ENCODE measurements at places on chromosomes 1 and 21.
A peak's percentile ranks its signal among the peaks of the same experiment; 100 is the strongest.

DNA sequence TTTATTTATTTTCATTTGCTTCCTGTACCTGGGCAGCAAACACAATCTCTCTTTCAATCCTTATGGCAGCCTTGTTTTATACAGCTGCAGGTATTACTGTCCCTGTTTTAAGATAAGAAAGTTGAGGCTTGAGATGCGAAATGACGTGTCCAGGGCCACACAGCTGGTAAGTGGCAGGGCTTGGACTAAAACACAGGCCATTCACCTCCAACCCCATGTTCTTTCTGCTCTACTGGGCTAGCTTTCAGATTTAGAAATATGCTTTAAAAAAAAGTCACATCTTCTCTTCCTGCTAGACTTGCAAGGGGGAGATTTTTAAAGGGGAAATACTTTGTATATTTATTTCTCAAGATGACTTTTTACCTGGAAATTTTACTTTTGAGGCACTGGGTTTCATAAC lies 62.8 kb downstream of the CNST start:
- DNase-seq, result peak; percentile 73

DNA sequence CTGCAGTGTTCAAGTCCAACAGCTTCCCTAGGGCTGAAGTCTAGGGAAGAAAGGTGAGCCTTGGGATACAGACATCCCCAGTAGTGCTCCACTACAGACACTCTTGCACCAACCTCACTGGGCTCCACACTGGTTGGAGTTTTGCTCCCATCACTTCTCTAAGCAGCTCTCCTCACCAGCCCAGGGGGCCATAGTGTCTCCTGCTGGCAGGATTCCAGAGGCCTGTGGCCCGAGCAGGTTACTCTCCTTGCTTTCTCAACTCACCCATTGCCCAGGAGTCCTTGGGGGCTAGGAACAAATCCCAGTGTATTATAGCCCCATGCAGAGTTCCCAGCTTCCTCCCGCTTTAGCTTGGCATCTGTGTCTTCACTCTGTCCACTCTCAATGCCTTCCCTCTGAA lies 52.8 kb downstream of the IFI44 start:
- DNase-seq, result no peak

- DNase-seq, result no peak
Measured at GRCh38 chr21:38691631-38692030, 114.1 kb upstream of the ETS2 start.

GRCh38 chr1:51946300-51946699 lies 44.2 kb downstream of the RAB3B start:
- DNase-seq, result no peak

DNA sequence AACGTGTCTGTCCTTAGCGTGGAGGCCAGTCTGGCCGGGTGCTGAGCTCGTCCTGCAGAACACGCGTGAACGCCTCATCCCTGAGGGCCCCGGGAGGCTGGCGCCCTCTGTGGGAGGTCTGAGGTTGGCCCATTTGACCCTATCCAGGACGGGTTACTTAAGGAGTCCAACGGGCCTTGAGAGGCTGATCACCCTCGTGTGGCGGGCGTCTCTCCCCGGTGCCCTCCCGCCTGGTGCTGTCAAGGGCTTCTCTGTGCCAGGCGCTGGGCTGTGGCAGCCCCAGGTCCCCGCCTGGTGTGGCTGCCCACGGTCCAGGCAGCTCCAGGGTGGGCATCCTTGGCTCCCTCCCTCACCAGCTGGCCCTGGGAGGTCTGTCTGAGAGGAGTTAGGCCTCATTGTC lies 9.7 kb downstream of the SKI start:
- no peak for DNase-seq

GRCh38 chr1:23546897-23547584 lies 12.3 kb downstream of the ID3 start:
- no peak for DNase-seq

DNA sequence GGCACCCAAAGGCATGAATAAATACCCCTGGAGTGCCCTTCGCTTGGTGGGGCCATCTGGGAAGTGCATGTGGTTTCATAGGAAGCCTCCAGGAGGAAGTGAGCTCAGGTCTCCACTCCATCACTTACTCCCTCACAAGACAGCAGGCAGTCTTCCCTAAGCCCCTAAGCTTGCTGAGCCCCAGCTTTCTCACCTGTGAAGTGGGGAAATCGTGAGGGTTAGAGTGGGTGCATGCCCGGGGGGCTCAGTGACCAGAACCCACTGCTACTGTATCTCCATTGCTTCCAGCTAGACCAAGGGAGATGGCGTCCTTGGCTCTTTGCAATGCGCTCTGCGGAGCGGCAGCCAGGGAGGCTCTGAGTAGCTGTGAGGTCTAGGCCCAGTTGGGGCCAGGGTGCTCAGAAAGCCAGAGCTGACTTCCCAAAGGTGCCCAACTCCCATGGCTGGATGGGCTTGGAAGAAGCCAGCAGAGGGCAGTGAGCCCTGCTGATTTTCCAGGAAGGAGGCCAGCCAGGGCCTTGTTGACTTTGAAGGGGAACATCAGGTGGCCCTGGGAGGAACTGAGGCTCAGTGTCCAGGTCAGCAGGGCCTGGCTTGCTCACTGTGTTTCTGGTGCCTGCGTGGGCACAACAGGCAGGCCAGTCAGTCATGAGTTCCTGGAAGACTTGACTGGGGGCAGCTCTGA lies 27.3 kb downstream of the CDCP2 start:
- DNase-seq, result no peak

- no peak for DNase-seq
Measured at GRCh38 chr1:95287825-95288224, 53.8 kb downstream of the RWDD3 start.

DNA sequence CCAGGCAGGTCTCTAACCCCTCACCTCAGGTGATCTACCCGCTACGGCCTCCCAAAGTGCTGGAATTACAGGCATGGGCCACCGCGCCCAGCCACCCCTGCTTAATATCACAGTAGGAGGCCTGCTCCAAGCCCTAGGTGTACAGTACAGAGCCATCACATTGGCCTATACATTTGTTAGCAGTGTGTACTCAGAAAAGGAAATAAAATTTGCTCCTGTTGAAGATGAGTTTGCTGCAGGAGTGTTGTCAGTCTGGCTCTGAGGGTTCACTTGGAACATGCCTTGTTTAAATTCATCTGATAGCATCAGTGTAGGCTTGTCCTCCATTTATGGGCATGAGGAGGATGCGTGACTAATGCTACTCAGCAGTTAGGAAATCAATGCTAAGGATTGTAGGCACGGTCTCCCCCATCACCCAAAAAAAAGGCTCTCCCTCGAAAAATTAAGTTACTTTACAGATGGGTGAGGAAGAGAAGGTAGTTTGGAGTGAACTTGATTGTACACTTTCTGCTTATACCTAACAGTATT lies 4.6 kb upstream of the ENAH start:
- DNase-seq, result no peak

DNA sequence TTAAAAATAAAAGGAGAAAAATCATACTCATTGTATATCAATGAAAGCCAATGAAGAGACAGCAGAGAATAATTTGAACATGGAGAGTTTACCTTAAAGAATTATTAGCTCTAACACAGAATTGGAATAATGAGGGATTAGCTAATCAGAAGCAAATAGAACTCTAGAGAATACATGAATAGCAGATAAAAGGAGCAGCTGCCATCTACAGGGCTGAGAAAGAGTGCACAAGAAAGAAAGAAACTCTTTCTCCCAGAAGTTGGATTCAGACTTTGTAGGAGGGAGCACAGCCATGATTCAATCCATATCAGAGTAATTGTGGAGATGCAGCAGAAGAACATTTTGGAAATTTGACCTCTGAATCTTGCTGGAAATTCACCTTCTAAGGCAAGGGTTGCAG lies 1171.2 kb downstream of the PLA2G4A start:
- DNase-seq, result no peak

DNA sequence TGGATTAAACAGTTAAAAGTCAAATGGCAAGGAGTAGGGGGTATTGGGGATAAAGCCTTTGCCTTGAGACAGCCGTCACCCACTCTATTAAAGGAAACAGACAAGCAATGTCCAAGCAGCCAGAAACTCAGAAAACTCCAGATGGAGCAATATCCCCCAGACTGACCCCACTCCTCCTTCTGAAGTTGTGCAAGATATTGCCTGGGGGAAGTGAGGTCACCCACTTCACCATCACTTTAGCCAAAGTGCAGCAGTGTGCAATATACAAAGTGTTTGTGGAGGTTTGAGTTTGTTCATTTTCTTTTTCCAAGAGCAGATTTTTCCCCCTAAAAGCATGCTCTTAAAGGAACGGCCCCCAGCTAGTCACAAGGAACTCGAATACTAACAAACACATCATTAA lies 125.1 kb downstream of the ETS2 start:
- no peak for DNase-seq

GRCh38 chr1:229137271-229137670 lies 133.6 kb upstream of the RAB4A start:
- DNase-seq, result no peak

DNA sequence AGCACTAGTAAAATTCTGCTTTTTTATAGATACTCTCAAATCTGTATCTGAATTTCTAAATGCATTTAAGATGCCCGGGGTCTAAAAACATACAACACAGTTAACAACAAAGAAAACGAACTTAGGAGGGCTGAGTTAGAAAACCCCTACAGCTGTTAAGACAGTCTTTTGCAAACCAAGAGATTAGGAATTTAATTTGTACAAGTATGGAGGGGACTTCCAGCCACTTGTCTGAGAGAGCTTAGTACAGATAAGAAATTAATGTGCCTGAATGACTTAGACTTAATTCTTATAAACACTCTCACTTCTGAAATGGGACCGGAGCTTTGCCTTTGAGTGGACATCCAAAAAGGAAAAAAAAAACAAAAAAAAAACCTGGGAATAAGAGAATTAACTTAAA lies 61.6 kb downstream of the SMYD3 start:
- no peak for DNase-seq

DNA sequence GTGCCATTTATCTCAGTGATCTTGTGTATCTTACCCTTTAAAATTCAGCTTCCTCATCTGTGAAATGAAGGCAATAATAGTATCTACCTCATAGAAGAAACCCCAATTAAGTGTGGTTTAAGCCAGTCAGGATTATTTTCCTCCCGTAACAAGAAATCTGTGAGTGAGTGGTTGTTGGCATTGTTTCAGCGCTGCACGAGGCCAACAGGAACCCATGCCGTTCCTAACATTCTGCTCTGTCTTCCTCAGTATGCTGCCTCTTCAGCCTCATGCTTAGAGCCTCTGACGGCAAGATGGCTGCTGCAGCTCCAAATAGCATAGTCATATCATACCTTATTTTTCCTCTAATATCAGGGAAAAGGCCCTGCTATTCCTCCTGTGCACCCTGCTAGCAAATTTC lies 289.7 kb downstream of the TM2D1 start:
- DNase-seq, result no peak

DNA sequence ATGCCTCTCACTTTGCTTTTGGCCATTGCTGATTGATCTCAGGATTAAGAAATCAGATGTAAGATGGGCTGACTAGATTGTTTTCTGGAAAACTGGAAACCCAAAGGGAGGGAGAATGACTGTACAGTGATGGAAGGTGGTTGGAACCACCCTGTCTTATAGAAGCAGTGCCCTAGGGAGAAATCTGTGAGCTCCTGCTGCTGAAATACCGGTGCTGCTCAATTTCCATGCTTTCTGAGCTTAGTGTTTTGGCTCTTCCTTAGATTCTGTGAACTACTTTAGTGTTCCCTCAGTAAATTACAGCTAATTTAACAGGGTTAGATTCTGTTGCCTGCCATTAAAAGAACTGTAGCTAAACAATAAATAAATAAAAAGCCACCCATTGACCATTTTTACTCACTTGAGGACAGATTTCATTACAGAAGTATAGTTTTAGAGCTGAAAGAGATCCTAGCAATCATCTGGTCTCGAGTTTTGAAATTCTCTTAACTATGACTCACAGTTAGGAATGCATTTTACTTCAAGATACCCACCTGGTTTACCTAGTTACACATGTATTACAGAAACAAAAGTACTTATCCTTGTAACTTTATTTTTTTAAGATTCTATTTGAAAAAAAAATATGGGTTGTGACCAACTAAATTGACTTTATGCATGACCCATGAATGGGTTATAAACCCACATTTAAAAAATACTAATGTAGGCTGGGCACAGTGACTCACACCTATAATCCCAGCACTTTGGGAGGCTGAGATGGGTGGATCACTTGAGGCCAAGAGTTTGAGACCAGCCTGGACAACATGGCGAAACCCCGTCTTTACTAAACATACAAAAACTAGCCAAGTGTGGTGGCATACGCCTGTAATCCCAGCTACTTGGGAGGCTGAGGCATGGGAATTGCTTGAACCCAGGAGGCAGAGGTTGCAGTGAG lies 33.2 kb downstream of the CAMSAP2 start:
- DNase-seq, result no peak

GRCh38 chr1:76764638-76765454 lies 102.4 kb upstream of the ST6GALNAC5 start:
- no peak for DNase-seq

- no peak for DNase-seq
Measured at GRCh38 chr1:114021665-114022099, 42.4 kb downstream of the OLFML3 start.

DNA sequence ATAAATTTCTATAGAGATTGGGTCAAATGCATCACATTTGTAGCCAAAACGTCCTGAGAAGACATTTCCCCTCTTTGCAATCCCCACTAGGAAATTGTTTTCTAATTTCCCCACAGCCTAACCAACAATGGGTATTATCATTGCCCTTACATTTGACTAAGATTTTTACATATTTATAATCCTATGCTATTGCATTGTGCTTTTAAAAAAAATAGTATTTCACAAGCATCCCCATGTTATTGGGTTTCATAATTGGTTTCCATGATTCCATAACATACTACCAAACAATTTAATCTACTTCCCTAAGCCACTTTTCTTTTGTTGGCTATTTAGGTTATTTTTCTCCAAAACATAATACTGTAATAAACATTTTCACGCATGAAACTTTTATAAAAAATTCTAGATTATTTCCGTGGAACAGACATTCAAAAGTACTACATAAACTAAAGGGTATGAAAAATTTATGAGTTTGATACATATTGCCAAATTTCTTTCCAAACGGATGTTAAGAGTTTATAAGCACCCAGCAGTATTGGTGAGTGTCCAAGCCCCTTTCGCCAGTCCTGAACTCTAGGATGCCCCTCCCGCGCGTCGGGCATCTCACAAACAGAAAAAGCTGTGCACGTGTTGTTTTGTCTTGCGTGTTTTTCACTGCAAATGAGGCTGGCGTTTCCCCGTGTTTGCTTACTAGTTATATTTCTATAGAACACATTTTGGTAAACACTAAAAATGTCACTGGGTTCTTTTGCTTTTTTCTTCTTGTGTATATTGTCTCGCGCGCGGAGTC lies 2.0 kb upstream of the LHX4 start:
- no peak for DNase-seq

DNA sequence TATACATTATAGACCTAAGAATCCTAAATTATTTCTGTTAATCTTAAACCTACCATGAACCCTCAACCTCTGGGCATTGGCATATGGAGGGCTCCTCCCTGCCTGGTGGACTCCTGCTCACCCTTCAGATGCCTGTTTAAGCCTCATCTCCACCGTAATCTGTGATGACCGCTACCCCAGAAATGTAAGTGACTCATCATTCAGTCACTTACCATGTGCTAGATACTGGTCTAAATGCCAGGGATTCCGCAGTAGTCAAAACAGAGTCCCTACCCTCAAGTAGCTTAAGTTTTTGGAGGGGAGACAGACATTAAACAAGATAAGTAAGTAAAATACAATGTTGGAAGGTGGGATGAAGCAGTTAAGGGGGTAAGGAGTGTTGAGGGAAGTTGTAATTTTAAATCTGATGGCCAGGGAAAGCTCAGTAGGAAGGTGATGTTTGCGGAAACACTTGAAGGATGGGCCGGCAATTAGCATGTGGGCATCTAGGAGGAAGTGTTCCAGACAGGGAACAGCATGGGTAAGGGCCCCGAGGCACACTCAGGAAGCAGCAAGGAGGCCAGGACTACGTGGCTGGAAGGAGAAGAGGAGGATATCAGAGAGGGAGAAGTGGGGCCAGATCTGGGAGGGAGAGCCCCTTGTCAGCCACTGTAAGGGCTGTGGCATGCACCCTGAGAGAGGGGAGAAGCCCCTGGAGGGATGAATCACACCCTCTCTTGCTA lies 141.7 kb upstream of the HOOK1 start:
- DNase-seq, result no peak

Measured in GM20000 (cell line).